KG1 (cell line): ENCODE measurements at places on chromosomes 12 and 14.

DNA sequence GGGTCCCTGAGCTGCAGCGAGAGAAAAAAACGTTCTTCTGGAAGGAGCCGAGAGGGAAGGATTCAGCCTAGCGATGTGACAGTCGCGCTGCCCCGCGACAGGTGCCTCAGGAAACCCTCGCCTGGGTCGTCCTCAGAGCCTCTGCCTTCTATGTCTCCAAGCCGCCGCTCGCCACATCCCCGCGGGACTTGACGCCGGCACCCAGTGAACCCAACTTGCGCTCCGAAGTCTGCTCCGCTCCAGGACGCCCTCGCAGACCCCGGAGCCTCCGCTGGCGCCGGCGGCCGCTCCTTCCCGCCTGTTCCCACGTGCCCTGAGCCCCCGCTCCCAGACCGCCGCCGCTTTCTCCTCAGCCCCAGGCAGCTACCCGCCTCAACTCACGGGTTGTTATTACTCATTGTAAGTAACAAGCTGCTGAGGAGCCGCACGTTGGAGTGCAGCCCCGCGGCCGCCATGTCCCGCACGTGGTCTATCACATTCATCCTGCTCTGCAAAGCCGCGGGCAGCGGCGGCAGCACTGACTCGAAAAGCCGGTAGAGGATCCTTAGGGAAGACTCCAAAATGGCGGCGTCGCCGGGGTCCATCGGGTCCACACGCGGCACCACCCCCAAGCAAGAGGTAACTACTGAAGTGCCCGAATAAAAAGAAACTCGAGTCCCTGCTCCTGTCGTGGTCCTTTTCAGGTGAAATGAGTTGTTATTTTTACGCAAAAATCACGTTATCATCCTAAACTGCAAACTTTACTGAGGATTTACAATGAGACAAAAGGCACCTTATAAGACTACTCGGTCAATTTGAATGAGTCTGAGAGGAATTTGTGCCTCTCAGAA, at the start of gene ANAPC7:
Gene ANAPC7 (minus strand): TSS at position 563 of the 830 bp plus-strand sequence. CDS start 81 bp downstream, at position 482.
- peak; percentile 97 for DNase-seq

- no peak for DNase-seq
Observed at GRCh38 chr14:59276235-59276634, 87.8 kb downstream of the DAAM1 start.

GRCh38 chr14:66129224-66129623, 356.9 kb upstream of the CCDC196 start:
- DNase-seq = no peak

- no peak for DNase-seq
Observed at GRCh38 chr12:91178139-91178561, 4.5 kb downstream of the DCN start.

- DNase-seq = no peak
Observed at GRCh38 chr12:109461846-109462756, 15.0 kb downstream of the KCTD10 start.

DNA sequence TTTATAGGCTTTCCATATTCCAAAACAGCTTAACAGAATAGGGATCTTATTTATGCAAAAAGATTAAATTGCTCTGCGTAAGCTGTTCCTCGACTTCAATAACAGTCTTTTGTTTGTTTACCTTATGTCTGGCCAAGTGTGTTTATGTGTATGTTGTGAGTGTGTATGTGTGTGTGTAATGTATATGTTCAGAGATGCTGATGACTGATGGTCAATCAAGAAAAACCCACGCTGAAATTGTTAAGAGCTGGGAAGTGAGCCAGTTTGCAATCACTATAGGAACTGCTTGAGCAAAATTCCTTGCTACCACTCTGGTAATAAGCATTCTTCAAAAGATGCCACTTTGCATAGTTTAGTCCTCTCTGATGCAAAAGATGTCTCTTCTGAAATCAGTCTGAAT, 59.6 kb downstream of the PRKD1 start:
- no peak for DNase-seq
